ENCODE measurements at places on chromosomes 2 and 18. TPM values are rescaled to one million over a fixed set of nuclear protein-coding genes. Genes with fewer than 3 reads are reported as not detected.

The SATB2 gene
- 0.18 TPM for total RNA-seq

The GREB1L gene
- total RNA-seq, result not detected

The USP40 gene
- 18.9 TPM for total RNA-seq

The TUBB8B gene
- total RNA-seq, result not detected

The ADNP2 gene
- total RNA-seq, result 26.6 TPM

The DAW1 gene
- total RNA-seq, result not detected

The CXCR1 gene
- 3.0 TPM for total RNA-seq

The CYP27C1 gene
- not detected for total RNA-seq

DNA sequence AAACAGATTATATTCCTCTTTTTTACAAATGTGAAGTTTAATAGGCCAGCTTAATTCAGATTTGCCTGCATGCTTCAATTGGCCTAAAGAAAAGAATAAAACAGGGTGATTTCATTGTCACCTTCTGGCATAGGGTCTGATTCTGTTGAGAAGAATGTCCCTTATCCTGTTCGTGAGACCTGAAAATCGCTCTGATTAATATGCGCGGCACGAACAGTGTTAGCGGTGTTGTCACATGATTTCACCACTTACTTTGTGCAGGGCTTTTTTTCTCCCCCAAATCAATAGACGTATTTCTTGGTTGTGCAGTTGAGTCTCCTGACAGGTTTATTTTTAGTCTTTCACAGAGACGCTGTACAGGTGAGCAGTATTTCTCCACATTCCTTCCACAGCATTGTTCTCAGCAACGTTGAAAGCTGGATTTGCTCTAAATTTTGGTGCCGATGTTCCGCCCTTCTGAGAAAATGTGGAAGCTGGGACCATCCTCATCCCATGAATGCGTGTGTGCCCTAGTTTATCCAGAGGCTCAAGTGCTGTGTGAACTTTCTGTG lies 81.9 kb downstream of the ITGB1BP1 start:
- no peaks in the 10 kb centered on the region for H3K4me1 ChIP-seq
- no peak overlapping the region for H3K4me3 ChIP-seq
- H3K36me3 ChIP-seq, result no peaks in the 10 kb centered on the region
- H3K27me3 ChIP-seq, result peaks cover 10% of the 10 kb centered on the region

- no peak overlapping the region for H3K4me3 ChIP-seq
- no peak overlapping the region for H3K27ac ChIP-seq
- no peaks in the 10 kb centered on the region for H3K4me1 ChIP-seq
- H3K27me3 ChIP-seq, result no peaks in the 10 kb centered on the region
These were observed 25.6 kb downstream of the IKZF2 start for GRCh38 chr2:213125646-213126347.

DNA sequence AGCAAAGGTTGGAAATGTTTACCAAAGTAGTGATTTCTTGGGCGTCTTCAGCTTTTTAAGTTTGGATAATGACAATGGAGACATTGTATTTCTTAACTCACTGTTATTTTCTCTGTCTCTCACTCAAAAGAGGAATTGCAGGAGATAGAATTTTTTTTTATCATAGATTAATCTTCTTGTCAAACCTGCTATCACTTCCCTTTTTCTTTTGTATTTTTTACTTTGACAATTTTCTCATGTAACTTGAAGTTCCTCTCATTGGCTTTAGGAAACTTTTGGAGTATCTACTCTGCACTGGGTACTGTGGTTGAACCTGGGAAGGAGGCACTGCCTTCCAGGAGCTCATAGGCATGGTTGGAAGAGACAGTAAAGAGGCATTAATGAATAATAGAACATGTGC lies 489.1 kb downstream of the CNTNAP5 start:
- no peaks in the 10 kb centered on the region for H3K27me3 ChIP-seq
- no peaks in the 10 kb centered on the region for H3K36me3 ChIP-seq
- H3K4me1 ChIP-seq, result no peaks in the 10 kb centered on the region
- H3K4me3 ChIP-seq, result no peak overlapping the region
- no peak for DNase-seq
- no peak overlapping the region for H3K27ac ChIP-seq

DNA sequence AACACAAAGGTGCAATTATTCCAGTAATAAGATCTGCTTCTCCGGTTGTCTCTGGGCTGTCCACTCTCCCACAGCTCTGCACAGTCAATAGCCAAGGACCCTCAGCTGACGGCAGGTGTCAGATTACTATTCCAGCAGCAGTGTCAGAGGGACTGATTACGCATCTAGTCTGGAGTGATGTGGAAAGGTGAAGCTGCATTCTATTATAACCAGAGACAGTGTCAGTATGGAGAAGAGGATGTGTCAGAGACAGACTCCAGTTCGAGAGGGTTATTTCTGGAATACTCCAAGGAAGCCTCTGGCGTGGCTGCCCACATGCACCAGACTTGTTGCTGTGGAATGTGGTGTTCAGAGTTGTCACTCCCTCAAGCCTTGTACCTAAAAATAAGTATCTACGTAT lies 163.6 kb upstream of the TMEM200C start:
- no peaks in the 10 kb centered on the region for H3K4me1 ChIP-seq
- no peak overlapping the region for H3K27ac ChIP-seq
- no peak overlapping the region for H3K4me3 ChIP-seq
- no peak for DNase-seq
- H3K27me3 ChIP-seq, result no peaks in the 10 kb centered on the region

GRCh38 chr18:50992351-50992762 lies 24.5 kb downstream of the ELAC1 start:
- H3K27ac ChIP-seq, result no peak overlapping the region
- H3K4me1 ChIP-seq, result no peaks in the 10 kb centered on the region
- H3K36me3 ChIP-seq, result peaks cover 4% of the 10 kb centered on the region
- DNase-seq, result no peak

DNA sequence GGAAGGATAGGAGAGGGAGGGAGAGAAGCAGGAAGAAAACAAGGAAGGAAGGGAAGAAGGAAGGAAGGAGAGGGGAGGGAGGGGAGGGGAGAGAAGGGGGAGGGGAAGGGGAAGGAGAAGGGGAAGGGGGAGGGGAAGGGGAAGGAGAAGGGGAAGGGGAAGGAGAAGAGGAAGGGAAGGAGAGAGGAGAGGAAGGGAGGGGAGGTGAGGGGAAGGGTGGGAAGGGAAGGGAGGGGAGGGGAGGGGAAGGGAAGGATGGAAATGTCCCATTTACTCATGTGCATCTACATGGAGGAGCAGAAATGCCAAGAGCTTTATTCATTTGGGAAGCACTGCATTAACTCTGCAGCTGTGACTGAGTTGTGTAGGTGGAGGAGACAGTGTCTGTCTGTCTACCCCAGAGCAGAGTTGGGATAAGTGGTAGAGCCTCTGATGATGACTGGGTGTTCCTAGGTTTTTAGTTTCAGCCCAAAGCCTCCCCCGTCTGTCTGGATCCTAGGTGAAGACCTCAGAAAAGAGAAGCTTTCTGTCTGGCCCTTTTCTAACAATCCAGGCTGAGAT lies 131.3 kb downstream of the COL6A3 start:
- no peak overlapping the region for H3K4me3 ChIP-seq
- no peaks in the 10 kb centered on the region for H3K4me1 ChIP-seq
- peaks cover 3% of the 10 kb centered on the region for H3K27me3 ChIP-seq

- H3K27me3 ChIP-seq, result peaks cover 7% of the 10 kb centered on the region
- no peak for DNase-seq
- no peaks in the 10 kb centered on the region for H3K4me1 ChIP-seq
- no peak overlapping the region for H3K4me3 ChIP-seq
- H3K27ac ChIP-seq, result no peak overlapping the region
These were observed 81.9 kb downstream of the MEP1B start for GRCh38 chr18:32271672-32272208.

GRCh38 chr2:215553946-215554345 lies 118.1 kb upstream of the FN1 start:
- H3K27ac ChIP-seq, result no peak overlapping the region
- no peak for DNase-seq
- H3K4me3 ChIP-seq, result no peak overlapping the region
- no peaks in the 10 kb centered on the region for H3K4me1 ChIP-seq
- H3K27me3 ChIP-seq, result no peaks in the 10 kb centered on the region
- no peaks in the 10 kb centered on the region for H3K36me3 ChIP-seq

- H3K4me1 ChIP-seq, result no peaks in the 10 kb centered on the region
- no peaks in the 10 kb centered on the region for H3K27me3 ChIP-seq
- no peak for DNase-seq
- no peaks in the 10 kb centered on the region for H3K36me3 ChIP-seq
- no peak overlapping the region for H3K4me3 ChIP-seq
These were observed 126.9 kb upstream of the CTAGE1 start for GRCh38 chr18:22544626-22545025.

DNA sequence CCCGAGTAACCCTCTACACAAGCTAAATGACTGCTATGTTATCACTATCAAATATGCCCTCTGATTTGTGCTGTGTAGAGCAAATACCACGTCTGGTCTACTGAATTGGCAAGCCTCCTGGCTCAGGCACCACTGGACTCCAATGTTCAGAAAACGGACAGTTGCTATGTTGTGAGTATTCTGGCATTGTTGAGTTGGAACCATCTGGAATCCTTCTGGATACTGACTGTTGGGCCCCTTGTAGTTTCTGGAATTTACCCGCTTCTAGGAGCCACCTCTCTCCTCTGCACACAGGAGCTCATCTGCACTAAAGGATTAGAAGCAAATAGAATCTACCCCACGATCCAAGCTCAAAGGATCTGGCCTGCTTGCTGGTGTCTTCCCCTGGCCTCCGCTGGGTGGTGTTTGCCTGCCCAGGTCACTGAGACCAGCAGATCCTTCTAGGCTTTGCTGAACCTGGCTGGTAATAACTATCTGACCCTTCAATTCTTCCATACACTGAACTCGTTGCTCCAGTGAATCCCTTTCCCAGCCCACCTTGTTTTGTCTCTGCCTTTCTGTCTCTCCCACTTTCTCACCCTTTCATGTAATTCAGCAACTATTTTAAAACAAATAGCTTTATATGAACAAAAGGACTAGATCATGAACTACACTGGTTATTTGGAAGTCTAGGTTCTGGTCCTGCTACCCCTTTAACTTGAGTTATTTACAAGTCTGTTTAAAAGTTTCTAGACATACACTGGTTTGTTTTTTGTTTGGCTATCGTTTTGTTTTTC lies 2.1 kb upstream of the HAAO start:
- H3K4me3 ChIP-seq, result no peak overlapping the region
- peaks cover 49% of the 10 kb centered on the region for H3K27me3 ChIP-seq
- peaks cover 3% of the 10 kb centered on the region for H3K36me3 ChIP-seq
- H3K27ac ChIP-seq, result no peak overlapping the region
- DNase-seq, result peak; percentile 11
- peaks cover 18% of the 10 kb centered on the region for H3K4me1 ChIP-seq

- no peak overlapping the region for H3K27ac ChIP-seq
- no peaks in the 10 kb centered on the region for H3K27me3 ChIP-seq
- no peak overlapping the region for H3K4me3 ChIP-seq
- no peaks in the 10 kb centered on the region for H3K4me1 ChIP-seq
- no peaks in the 10 kb centered on the region for H3K36me3 ChIP-seq
- no peak for DNase-seq
These were observed 100.9 kb downstream of the CRIM1 start for GRCh38 chr2:36456227-36457175.

- H3K27me3 ChIP-seq, result no peaks in the 10 kb centered on the region
- no peak overlapping the region for H3K27ac ChIP-seq
- DNase-seq, result no peak
- H3K36me3 ChIP-seq, result peaks cover 19% of the 10 kb centered on the region
- peaks cover 4% of the 10 kb centered on the region for H3K4me1 ChIP-seq
These were observed 79.5 kb downstream of the KIF5C start for GRCh38 chr2:148954536-148954935.

- DNase-seq, result no peak
- no peaks in the 10 kb centered on the region for H3K27me3 ChIP-seq
- no peak overlapping the region for H3K27ac ChIP-seq
- H3K4me1 ChIP-seq, result no peaks in the 10 kb centered on the region
- H3K36me3 ChIP-seq, result no peaks in the 10 kb centered on the region
These were observed 499.7 kb upstream of the KLHL29 start for GRCh38 chr2:22885245-22885644.

DNA sequence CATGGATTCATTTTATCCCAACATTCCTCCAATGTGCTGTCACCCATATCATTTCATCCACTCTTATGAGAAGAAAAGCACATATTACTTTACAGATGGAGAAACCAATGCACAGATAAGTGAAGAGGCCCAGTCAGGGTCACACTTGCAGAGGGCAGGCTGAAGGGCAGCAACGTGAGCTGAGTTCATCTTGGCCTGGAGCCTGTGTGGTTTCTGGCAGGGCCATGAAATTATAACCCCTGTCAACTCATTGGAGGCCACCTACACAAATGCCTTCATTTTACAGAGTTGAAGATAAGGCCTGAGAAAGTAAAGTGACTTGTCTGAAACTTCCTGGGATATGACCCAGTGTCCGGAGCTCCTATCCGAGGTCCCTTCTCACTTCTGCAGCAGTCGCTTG lies 88.4 kb upstream of the NRP2 start:
- H3K4me1 ChIP-seq, result no peaks in the 10 kb centered on the region
- no peaks in the 10 kb centered on the region for H3K36me3 ChIP-seq
- no peak overlapping the region for H3K27ac ChIP-seq
- no peaks in the 10 kb centered on the region for H3K27me3 ChIP-seq
- H3K4me3 ChIP-seq, result no peak overlapping the region

DNA sequence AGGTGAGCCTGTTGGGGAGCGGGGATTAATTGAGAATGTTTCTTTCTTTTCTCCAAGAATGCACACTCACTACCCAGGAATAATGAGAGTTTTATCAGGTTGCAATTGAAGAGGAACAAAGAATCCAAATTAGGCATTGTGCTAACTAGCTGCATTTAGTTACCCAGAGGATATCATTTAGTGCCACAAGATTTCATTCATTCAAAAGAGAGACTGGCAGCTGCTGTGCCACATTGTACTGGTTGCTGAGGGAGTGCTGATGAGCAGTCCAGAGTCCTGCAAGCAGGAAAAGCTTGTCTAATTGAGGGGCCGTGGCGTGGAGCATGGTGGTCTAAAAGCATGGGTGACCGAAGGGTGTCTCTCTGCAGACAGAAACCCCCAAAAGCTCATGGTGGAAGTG lies 97.6 kb downstream of the CTAGE1 start:
- no peak for DNase-seq
- H3K4me1 ChIP-seq, result no peaks in the 10 kb centered on the region
- no peak overlapping the region for H3K4me3 ChIP-seq
- H3K27ac ChIP-seq, result no peak overlapping the region
- no peaks in the 10 kb centered on the region for H3K27me3 ChIP-seq

DNA sequence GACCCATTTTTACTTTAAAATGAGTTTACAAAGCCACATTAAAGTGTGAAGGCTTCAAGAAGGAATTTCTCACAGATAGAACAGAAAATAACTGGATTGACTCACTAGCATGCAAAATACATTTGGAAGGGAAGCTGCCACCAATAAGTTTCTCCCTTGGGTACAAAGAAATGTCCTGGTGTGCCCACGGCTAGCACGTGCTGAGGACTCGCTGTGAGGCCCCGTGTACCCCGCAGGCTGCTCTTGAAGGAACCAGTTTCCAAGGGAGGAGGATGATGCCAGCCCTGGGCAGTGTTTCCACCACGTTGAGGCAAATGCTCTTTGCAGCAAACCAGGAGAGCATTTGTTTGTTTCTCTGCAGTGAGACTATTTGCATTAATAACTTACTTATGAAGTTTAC lies 207.3 kb downstream of the SH3RF3 start:
- H3K27ac ChIP-seq, result peak overlapping the region; percentile 78
- H3K4me1 ChIP-seq, result peaks cover 69% of the 10 kb centered on the region
- peaks cover 60% of the 10 kb centered on the region for H3K27me3 ChIP-seq
- no peak for DNase-seq

Measured in activated CD4-positive, alpha-beta memory T cell treated with anti-CD3 and anti-CD28 coated beads, Interleukin-2, amount 10 ng/mL, durations not matched to agents 7 days and 5 days (primary cell).